Germinal center (tissue), 1 donor: ENCODE measurements at places on chromosomes 2 and 18.
A peak's percentile ranks its signal among the peaks of the same experiment; 100 is the strongest.

DNA sequence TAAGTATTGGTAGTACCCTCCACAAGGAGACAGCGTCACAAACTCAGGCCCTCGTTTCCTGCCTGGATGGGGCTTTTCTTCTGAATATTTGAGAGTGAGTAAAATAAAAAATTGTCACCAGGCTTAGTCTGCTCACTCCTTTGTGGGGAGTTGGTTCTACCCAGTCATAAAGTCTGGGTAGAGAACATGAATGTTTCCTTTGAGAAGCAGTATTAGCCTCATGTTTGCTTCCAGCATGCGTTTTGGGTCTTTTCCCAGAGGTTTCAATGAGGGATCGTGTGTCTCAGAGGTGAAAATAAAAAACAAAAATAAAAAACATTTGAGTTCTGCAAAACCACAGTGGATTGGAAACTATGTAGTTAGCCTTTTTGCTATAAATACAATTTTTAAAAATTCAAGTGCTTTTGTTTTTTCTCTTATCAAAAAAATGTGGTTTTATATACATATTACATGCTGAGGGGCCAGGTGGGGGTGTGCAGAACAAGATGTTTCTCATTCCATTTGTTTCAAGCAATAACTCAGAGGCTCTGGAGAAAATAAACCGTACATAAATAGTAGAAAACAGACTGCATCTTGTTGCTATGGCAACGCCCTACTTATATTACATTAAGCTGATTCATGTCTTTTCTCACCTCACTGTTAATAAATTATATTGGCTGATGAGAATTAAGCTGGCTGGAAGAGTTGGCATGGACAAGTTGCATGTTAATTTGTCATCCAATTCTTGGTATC, 225.4 kb upstream of the FBXO11 start:
- no peak for DNase-seq

DNA sequence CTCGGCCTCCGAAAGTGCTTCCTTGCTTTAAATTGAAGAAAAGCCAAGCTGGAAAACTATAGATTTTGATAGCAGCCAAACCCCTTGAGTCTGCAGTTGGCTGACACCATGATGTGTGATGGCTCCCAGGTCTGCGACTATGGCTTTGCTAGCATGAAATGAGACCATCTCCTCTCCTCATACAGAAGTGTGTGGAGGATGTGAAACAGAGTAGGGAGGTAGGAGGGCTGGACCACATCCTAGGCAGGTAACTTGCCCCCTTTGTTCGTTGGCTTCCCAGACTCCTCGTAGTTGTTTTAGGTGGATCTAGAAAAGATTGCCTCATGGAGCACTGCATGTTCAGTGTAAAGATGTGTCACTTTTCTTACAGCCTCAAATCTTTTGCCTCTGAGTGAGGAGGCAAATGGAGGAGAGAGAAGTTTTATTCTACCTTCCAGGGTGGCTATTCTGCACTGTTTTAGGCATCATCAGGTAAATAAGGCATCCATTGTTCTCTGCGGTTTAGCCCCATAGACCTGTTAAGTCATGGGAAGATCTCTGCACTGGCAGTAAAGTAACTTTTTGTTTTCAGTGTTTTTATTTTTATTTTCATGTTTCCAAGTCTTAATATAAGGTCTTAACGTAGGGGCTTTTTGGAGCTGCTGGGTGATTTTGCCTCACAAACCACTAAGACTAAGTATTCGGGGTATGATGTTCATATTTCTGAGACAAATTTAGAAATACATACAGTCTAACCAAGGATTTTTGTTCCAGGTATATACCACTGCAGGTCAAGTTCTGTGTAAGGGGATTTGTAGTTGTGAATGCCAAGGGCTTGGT, 40.1 kb downstream of the MGAT5 start:
- no peak for DNase-seq

- no peak for DNase-seq
Observed at GRCh38 chr2:237236188-237236587, 150.5 kb downstream of the COPS8 start.

- DNase-seq: no peak
Observed at GRCh38 chr2:160970052-160970965, 189.9 kb upstream of the TANK start.

GRCh38 chr2:33984131-33984530, 385.0 kb upstream of the FAM98A start:
- DNase-seq: no peak

DNA sequence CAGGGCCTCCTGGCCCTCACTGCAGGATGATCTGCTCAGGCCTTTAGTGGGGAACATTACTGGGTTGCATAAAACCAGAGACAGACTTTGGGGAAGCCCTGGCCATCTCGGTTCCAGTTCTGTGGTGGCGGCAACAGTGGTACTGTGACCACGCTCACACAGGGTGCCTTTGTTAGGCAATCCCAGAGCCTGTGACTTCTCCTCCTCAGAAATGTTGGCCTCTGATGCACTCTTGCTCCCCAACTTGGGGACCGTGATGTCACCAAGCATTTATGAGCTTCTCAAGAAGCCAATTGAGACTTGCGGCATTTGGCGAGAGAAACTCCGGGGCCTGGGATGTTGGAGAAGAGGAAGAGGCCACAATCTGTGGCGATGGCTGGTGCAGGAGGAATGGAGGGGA, 80.9 kb upstream of the PKDCC start:
- DNase-seq: no peak

DNA sequence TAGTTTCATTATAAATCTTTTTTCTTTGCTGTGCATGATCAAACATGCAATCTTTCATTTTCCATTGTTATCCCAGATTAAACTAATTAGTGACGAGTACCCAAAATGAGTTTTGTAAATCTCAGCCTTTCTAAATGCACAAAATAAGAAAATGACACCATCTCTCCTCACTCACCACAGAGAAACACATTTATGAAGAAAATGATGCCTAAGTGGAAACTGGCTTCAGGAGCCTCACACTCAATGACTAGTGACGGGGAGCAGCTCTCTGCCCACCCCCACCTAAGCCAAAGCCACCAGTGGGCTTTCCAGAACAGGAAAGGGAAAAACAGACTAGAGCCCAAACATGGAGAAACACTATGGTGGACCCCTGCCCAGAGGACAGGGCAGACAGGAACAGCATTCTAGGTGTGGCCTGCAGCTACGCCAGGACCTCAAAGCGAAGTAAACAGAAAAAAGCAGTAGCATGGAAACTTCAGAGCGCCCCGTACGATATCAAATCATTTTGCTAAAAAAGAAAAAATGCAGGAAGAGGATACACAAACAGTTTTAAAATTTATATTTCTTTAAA, 113.5 kb downstream of the RBMS1 start:
- DNase-seq: no peak

- DNase-seq: no peak
Observed at GRCh38 chr2:177783835-177784744, 288.5 kb downstream of the PDE11A start.

GRCh38 chr2:35548171-35548570, 807.4 kb upstream of the CRIM1 start:
- DNase-seq: no peak

GRCh38 chr2:100451092-100451491, 19.2 kb upstream of the NMS start:
- no peak for DNase-seq

GRCh38 chr2:231592636-231593145, at the start of gene TEX44:
TSS of gene TEX44 (plus strand) at chr2:231592864. CDS start at chr2:231592952, 88 bp downstream.
- no peak for DNase-seq

- DNase-seq: no peak
Observed at GRCh38 chr18:62438018-62438329, 84.9 kb upstream of the ZCCHC2 start.

DNA sequence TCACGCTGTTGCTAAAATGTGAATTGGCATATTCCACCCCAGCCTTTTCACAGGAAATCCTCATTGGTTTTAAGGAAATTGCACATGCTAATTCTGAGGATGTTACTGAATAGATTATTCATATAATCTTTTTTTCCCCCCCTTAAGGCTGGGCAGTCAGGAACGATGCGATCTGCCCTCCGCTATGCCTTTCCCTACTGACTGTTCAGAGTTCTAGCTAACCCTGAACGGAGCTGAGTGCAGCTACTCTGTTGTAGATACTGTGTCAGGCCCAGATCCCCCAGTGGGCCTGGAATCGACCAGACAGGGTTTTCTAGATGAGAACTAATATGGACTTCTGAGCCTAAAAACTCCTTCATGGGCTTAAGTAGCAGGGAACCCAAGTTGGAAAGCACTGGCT, 192.2 kb downstream of the TCF4 start:
- no peak for DNase-seq

DNA sequence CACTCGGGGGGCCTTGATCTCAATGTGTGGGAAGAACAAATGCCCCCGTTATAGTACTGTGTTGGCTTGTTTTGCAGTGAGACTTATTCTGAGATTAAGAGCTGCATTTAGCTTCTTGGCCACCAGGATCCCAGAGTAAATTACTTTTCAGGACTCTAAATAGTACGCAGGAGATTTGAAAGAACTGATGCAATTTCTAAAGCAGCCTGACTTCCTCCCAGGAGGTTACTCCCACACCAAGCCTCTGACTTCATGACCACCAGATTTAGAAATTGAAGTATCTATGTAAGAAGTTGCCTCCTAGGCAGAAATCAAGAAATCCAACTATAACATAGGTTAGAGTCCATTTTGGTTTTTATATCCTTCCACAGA, 67.0 kb downstream of the FEZ2 start:
- no peak for DNase-seq

DNA sequence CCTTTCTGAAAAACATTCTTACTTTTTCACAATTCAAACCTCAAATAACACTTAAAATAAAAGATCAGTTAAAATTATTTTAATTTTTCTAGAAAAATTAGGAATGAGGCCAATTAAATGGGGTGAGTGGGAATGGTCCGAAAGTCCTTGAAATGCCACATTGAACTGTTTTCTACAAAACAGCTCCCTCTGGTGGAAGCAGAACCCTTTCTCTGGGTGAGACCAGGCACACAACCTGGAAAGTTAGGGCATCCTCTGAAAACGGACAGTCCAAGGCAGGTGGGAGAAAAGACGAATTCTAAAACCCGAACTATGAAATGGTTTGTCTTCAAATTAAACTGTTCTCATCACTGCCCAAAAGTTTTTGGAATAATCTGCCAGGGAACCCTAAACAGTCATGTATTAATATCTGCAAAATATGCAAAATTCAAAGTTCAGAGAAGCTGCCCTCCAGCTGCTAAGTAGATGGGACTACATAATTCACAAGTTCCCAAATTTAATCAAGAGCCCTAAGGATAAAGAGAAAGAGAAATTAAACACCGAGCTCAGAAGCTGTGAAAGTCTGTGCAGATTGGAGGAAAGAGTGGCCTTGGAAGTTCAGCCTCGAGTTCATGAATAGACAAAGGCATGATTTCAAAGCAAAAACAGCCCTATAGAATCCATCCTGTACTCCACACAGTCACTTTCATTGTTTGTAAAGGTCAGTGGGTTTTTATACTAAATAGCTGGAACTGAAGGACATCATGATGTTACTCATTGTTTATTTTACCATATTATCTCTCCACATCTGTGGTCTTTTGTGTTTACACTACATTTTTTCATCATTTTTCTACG, 108.3 kb downstream of the PIEZO2 start:
- DNase-seq: peak; percentile 17

DNA sequence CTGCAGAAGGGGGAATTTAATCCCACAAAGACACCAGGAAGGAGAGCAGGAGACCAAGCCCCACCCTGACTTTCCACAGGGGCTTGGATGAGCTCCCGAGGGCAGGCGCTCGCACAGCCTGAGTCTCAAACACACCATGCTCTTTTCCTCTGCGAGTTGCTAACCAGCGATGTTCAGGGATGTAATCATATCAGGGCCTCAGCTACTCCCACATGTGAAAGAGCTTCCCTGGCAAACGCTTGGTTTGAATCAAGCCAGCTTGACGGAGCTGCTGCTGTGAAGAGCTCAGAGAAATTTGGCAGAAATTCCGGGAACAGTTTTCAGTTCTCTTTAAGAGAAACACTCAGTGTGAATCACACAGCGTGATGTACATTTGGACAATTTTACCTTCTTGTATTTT, 385.8 kb downstream of the GALR1 start:
- DNase-seq: no peak

- DNase-seq: no peak
Observed at GRCh38 chr2:240363746-240364581, 71.5 kb upstream of the GPC1 start.

DNA sequence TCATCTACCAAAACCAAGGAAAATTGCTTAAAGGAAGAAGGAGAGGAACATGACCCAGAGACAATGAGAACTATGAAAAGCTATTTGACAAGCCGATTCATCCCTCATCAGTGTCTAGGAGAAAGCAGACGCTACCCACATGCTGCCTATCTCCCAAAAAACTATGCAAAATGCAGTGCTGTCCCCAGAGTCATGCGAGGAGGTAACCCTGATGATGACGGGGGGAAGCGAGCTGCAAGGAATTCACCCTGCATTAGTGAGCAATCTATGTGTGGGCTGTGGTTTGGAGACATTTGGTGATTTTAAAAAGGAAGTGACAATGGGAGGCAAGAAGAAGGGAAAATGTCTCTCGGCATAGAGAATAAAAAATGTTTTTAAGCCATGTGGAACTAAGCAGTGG, 472.7 kb downstream of the CMPK2 start:
- DNase-seq: no peak

DNA sequence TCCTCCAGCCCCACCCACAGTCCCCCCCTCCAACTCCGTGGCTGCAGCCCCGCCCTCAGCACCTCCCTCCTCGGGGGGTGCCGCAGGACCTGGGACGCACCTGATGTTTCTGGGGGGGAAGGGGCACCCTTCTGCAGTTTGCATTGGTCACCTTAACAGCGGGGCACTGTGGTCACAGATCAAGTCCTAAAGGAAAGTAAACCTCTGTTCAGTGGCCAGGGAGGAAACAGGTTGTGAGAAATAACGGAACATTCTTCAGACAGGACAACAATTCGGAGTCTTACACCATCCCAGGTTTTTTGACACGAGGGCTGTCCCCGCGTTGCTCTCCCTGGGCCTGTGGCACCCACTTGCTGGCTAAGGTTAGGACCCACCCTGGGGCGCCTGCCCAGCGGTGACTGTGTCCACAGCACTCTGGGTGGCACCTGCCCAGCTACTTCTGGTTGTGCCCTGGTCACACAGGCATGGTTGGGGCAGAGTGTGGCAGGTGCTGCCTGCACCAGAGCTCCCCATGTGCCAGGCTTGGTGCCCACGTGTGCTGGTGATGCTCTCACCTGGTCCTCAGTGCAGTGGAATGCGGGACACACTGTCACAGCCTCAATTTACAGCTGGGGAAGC, 93.5 kb upstream of the OTOS start:
- no peak for DNase-seq

DNA sequence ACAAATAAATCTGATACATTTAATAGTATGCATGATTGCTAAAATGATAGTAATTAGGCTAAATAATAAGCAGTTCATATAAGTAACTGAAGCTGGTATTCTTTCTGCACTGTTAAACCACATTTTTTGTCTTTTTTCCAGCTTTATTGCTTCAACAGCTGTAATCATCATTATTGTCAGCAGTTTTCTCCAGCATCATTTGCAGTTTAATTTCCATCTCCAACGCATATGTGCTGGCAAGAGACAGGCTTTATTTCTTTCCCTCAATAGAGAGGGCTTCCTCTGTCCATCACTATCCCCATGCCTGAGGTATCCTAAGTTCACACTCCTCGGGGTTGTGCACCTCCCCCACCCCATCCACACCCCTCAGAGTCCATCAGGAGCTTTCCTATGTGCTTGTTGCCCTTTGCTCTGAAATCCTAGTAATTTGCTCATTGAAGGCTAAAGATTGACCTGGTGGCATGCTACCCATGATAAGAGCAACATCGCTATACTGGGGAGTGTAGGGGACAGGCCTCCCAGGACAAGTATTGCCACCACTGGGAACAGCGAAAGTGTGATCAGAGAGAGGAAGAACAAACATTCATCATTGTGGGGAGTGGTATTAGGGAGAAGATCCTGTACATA, 37.1 kb downstream of the B4GALT6 start:
- DNase-seq: no peak
